Sigmoid colon (tissue), 7 donors: ENCODE measurements at places on chromosomes 12 and 14. TPM values are rescaled to one million over a fixed set of nuclear protein-coding genes. Genes with fewer than 3 reads are reported as not detected.

GRCh38 chr12:122558745-122559641, 31.9 kb downstream of the KNTC1 start:
- no peak for DNase-seq

The COX8C gene
- total RNA-seq: not detected

DNA sequence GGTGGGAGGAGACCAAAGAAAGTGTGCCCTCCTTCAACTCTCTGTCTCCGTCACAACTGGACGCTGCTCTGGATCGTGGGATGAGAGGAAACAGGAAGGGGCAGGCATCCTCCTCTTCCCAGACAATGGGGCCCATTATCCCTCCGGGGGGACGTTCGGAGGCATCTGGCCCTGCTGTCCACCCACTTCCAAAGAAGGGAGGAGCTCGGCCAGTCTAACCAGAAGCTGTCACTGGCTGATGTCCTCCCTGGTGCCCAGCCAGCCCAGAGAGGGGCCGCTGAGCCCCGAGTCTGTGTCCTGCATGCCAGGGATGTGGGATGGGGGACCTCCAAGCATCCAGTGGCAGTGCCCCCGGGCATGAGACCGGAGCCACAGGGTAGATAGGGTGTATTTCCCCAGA, 39.8 kb upstream of the MEG3 start:
- no peak for DNase-seq

The SPIC gene
- total RNA-seq: not detected

DNA sequence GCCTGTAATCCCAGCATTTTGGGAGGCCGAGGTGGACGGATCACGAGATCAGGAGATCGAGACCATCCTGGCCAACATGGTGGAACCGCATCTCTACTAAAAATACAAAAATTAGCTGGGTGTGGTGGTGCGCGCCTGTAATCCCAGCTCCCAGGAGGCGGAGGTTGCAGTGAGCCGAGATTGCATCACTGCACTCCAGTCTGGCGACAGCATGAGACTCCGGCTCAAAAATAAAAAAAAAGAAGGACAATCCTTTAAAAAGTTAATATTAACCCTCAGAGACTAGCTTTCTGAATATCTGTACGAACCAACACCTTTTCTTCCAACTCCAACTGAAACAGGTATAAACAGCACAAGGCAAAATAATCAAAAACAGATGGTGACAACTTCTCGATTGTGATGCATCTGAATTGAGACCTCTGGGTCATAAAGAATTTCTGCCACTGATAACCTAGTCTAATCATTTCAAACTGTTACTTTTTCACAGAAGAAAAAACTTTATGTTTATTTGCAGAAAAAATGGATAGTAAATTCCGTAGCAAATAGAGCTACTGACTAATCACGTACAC, 27.8 kb downstream of the CLIP1 start:
- no peak for DNase-seq

DNA sequence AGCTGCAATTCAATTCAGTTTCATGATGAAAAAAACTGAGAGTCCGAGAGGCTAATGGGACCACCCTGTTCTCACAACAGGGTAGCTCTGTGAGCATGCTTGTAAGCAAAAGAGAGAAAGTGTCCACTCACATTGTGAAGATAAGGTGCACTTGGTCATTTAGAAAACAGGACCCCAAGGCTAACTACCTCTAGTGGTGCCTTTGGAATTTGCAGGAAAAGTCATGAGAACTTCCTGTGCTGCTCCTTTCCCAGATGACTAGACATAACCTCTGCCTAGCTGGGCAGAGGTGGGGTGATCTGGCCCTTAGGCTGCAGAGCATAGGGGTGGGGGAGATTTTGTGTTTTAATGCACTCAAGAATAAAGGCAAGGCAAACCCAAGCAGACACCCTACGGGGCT, 118.9 kb downstream of the STAB2 start:
- DNase-seq: no peak

The CIDEB gene
- 7.8 TPM for total RNA-seq

- no peak for DNase-seq
These were observed 14.9 kb downstream of the LHX5 start for GRCh38 chr12:113456761-113457160.
